IMR-90 (cell line): ENCODE measurements at places on chromosomes 3 and 15. TPM values are rescaled to one million over a fixed set of nuclear protein-coding genes. Genes with fewer than 3 reads are reported as not detected.

OR5K2 gene
- total RNA-seq, result not detected in 2 replicates

DAZL gene
- not detected in 2 replicates for total RNA-seq

GRCh38 chr15:48644827-48645557 lies 517 bp downstream of the FBN1 start:
- DNase-seq, result peak; percentile 62

- peak; percentile 68 for DNase-seq
These were observed 72.1 kb downstream of the RFTN1 start for GRCh38 chr3:16441371-16441875.

- DNase-seq, result peak; percentile 27
These were observed 105.7 kb downstream of the PPP2R3A start for GRCh38 chr3:136070953-136071949.

- DNase-seq, result no peak
These were observed 7.8 kb upstream of the RFX7 start for GRCh38 chr15:56251315-56252095.

DNA sequence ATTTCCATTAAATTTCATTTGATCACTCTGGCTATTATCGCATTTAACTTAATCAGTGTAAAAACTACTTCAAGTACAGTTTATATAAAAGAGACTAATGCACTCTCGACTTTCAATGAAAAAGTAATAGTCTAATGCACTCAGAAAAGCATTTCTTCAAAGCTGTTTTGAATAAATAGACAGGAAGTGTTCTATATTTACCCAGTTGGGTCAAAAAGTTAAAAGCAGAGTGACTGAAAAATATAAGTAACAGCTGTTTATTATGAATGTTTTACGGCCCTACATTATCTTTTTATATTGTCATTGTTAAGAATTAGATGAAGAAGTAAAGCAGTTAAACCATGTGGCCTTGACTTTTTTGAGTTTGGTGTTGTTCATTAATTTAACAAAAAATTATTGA lies 391.8 kb downstream of the ZPLD1 start:
- DNase-seq, result no peak

- no peak for DNase-seq
These were observed 56.2 kb upstream of the LEKR1 start for GRCh38 chr3:156769721-156770654.

GRCh38 chr15:74396445-74397238 lies 29.2 kb upstream of the CYP11A1 start:
- DNase-seq, result peak; percentile 89

- peak; percentile 61 for DNase-seq
These were observed 3.5 kb upstream of the MTFMT start for GRCh38 chr15:65032801-65033537.

DNA sequence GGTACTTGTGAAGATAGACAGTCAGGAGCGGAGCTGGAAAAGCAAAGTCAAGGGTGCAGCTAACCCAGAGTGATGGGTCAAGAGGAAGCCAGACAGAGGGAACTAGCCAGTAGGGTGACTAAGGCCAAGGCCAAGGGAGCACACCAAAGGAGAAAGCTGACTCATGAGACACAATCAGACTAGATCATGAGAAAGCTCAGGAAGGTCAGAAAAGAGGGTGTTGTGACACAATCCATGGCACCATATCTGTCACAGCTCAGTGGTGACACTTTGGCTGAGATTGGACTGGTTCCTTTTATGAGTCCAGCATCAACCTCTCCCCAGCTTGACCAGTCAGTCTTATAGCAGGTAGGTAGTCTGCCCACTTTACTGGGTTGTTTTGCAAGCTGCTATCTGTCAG lies 22.2 kb downstream of the P2RY1 start:
- no peak for DNase-seq

GRCh38 chr15:96408591-96409183 lies 78.2 kb downstream of the NR2F2 start:
- no peak for DNase-seq

HEMK1 gene
- total RNA-seq, result 12.5 and 17.2 TPM in 2 replicates

DNA sequence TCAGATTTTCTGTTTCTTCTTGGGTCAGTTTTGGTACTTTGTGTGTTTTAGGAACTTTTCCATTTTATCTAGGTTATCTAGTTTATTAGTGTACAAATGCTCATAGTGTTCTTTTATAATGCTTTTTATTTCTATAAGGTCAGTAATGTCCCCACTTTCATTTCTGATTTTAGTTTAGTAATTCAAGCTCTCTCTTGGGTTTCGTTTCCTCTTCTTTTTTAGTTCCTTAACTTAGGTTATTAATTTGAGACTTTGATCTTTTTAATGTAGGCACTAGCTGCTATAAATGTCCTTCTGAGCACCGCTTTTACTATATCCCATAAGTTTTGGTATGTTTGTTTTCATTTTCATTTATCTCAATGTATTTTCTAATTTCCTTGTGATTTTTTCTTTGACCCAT lies 27.0 kb upstream of the CD200R1L start:
- DNase-seq, result no peak

CHDH gene
- under 0.01 and 0.28 TPM in 2 replicates for total RNA-seq

TP63 gene
- not detected in 2 replicates for total RNA-seq

CNTN6 gene
- total RNA-seq, result not detected in 2 replicates

DNA sequence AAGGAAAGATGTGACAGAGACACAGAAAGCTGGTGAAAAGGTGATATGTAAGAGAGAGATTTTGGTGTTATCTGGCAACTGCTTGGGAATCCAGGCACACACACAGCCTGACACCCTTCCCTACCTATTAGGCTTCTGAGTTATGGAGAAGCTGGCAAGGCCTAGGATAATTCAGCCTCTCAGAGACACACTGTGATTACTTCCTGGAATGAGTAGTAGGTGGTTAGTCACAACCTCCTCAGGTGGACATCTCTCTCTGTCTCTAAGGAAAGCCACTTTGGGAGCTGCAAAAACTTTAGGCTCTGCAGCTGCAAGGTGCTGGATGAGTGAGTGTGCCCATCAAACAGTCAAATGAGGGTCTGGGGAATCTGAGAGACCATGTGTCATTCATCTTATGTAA lies 201.9 kb downstream of the PDCD6IP start:
- DNase-seq, result no peak

- DNase-seq, result no peak
These were observed 6.6 kb upstream of the SSR3 start for GRCh38 chr3:156561533-156561932.

UBXN7 gene
- 16.1 and 18.9 TPM in 2 replicates for total RNA-seq

- no peak for DNase-seq
These were observed 3.9 kb upstream of the PLCH1 start for GRCh38 chr3:155748611-155749365.

GRCh38 chr3:61876797-61877196 lies 315.4 kb downstream of the PTPRG start:
- DNase-seq, result peak; percentile 72

DNA sequence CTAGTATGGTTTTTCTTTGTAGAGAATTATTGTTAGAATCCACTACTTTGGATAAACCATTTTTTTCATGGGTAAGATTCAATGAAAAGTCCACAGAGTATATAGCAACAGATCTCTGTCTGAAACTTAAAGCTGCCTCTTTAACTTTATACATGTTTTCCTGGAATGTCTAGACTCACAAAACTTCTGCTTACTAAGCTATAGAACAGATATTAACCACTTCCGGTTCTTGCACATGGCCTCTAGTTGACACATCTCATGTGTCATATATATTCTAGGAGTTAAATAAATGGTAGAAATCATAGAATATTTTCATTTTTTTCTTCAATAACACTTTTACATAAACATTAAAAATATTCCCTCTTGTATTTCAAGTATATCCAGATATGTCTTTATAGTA lies 1693.9 kb downstream of the SI start:
- no peak for DNase-seq

DNA sequence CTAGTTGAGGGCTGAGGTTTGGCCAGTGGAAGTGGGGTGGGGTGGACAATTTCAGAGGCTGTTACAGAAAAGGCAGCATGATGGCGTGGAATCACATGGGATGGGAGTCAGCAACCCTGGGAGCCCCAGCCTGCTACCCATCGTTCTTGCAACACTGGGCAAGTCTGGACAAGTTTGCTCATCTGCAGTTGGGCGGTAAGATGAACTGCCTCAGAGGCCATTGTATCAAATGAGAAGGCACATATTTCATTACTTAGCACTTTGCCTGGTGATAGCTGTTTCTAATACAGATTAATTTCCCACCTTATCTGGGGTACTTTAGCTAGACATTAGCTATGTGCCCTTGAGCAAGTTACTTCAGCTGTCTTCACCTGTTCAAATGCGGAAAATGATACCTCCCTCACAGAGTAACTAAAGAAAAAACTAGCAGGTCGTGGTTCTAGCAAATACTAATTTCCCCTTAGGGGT lies 248.9 kb downstream of the THSD4 start:
- DNase-seq, result no peak

CCDC50 gene
- 63.1 and 110 TPM in 2 replicates for total RNA-seq

- DNase-seq, result peak; percentile 29
These were observed 751.7 kb downstream of the CADM2 start for GRCh38 chr3:85710490-85710889.

NR2F2 gene
- 20.3 and 28.1 TPM in 2 replicates for total RNA-seq

SPINK8 gene
- total RNA-seq, result not detected in 2 replicates

GRCh38 chr3:107025961-107026360 lies 351.3 kb upstream of the CCDC54 start:
- DNase-seq, result no peak

GRCh38 chr15:90191344-90191687 lies 9.8 kb upstream of the SEMA4B start:
- no peak for DNase-seq

- no peak for DNase-seq
These were observed 507.5 kb downstream of the SHQ1 start for GRCh38 chr3:72340476-72341379.

MGA gene
- total RNA-seq, result 38.0 and 48.3 TPM in 2 replicates

- no peak for DNase-seq
These were observed 20.2 kb upstream of the GCNT3 start for GRCh38 chr15:59591356-59591755.

EPHA6 gene
- not detected in 2 replicates for total RNA-seq

DNA sequence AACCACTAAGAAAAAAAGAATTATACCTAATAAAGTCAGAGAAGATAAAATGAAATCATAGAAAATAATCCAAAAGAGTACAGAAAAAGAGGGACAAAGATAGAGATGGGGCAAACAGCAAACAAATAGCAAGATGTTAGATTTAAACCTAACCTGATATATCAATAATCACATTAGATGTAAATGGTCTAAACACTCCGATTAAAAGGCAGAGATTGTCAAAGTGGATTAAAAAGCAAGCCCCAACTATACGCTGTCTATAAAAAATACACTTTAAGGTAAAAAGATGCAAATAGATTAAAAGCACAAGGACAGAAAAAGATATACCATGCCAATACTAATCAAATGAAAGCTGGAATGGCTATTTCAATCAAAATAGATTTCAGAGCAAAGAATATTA lies 16.8 kb downstream of the ADPGK start:
- no peak for DNase-seq

KCNMB3 gene
- total RNA-seq, result 0.72 and 0.83 TPM in 2 replicates

GCNT3 gene
- total RNA-seq, result not detected in 2 replicates

HYKK gene
- 3.9 and 5.6 TPM in 2 replicates for total RNA-seq
